ENCODE measurements at places on chromosomes 13 and 19.

DNA sequence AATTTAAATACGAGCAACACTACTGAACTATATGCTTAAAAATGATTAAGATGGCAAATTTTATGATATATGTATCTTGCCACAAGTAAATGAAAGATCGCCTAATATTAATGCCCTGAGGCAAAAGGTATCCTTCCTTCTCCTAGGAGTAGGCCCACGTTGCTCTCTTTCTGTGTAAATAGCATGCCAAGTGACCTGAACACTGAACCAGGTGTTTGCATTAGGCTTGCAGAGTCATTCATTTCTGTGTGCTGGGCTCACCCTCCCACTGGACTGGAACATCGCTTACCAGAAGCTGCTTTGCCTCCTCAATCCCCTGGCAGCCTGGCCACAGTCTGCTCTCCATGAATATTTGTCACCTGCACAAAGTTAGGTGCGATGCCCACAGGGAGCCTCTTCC, 83.3 kb upstream of the TNFSF11 start:
- no peak for DNase-seq

- DNase-seq, result no peak
Measured at GRCh38 chr19:56117889-56118288, 3.2 kb downstream of the ZNF787 start.

- peak; percentile 20 for DNase-seq
Measured at GRCh38 chr13:36345438-36346221, 564 bp downstream of the SPART start.

GRCh38 chr13:112346173-112346898, 29.8 kb upstream of the SPACA7 start:
- DNase-seq, result peak; percentile 55

- DNase-seq, result no peak
Measured at GRCh38 chr13:104823071-104823470, 1712.4 kb downstream of the EFNB2 start.

GRCh38 chr13:98510156-98510509, 66.8 kb downstream of the STK24 start:
- DNase-seq, result no peak

GRCh38 chr19:46610413-46610775, 9.3 kb downstream of the CALM3 start:
- no peak for DNase-seq

- peak; percentile 68 for DNase-seq
Measured at GRCh38 chr13:39612023-39612637, 9.1 kb upstream of the LHFPL6 start.

GRCh38 chr13:39821977-39822376, 166.5 kb downstream of the COG6 start:
- no peak for DNase-seq

DNA sequence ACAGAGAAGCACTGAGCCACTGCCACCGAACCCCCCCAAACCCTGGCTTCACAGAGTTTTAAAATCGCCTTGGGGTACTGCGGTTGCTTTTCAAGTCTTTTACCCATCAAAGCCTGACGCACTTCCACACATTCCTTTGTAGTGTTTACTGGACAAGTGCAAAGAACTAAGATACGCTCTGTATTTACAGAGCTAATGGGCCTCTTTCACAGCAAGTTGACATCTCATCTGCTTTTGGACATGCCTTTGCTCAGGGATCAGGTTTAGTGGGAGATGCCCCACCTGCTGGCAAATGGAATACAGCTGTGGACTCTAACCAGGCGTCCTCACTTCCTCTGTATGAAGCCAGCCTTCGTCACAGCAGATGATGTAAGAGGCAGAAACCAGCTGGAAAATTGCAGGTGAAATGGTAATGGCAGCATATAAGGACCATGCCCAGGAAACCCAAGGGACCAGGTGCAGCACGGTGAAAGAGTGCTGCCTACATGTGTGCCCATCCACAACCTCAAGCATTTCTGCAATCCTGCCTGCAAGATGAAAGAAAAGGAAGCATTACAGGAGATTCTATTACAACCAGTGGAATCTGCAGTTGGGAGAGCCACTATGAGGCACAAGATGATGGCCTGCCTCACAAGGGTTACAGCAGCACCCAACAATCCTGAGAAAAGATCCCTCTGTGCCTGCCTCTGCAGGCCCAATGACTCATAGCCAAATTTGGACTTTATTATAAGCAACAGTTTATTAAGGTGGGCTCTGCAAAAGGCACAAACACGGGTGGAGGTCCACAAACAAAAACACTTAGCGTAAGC, 34.7 kb downstream of the BRD4 start:
- DNase-seq, result peak; percentile 32

- DNase-seq, result no peak
Measured at GRCh38 chr13:62837895-62838294, 1422.2 kb upstream of the PCDH20 start.

DNA sequence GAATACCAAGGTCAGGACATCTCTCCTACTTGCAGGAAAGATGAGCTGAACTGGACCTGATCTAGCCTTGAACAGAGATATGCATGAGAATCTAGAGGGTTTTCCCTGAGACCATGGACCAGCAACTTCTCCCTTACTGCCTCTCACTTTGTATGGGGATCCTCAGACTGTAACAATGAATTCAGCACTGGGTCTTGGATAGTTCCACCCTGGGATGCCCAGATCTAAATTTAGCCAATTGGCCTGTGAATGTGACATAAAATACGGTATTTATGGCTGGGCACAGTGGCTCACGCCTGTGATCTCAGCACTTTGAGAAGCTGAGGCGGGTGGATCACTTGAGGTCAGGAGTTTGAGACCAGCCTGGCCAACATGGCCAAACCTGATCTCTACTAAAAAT, 15.3 kb upstream of the LILRA2 start:
- no peak for DNase-seq

- no peak for DNase-seq
Measured at GRCh38 chr13:111939666-111940278, 127.2 kb upstream of the SOX1 start.

GRCh38 chr19:41449079-41449864, 6.3 kb downstream of the ERICH4 start:
- peak; percentile 74 for DNase-seq

GRCh38 chr19:19946226-19946625, 45.5 kb downstream of the ZNF93 start:
- no peak for DNase-seq

DNA sequence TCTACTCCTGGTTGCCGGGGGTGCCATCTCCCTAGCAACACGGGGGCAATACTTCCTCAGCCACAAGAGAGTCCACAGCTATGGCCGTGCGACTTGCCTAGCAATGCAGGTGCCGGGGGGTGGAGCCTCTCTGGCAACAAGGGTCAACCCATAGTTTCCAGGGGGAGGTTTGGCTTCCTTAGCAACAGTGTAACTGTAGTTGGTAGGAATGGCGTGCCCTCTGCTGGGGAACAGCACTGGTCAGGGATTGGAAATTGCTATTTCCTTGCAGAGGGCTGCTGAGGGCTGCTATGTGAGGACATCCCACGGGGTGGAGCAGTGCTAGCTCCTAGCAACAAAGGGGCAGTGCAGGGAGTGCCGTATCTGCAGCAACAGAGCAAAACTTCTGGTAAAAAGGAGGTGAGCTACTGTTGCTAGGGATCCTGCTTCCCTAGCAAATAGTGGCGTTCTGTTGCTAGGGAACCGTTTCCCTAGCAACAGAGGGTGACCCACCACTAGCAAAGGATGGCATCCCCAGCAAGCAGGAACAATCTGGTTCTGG, 7.0 kb upstream of the TMC4 start:
- peak; percentile 88 for DNase-seq

DNA sequence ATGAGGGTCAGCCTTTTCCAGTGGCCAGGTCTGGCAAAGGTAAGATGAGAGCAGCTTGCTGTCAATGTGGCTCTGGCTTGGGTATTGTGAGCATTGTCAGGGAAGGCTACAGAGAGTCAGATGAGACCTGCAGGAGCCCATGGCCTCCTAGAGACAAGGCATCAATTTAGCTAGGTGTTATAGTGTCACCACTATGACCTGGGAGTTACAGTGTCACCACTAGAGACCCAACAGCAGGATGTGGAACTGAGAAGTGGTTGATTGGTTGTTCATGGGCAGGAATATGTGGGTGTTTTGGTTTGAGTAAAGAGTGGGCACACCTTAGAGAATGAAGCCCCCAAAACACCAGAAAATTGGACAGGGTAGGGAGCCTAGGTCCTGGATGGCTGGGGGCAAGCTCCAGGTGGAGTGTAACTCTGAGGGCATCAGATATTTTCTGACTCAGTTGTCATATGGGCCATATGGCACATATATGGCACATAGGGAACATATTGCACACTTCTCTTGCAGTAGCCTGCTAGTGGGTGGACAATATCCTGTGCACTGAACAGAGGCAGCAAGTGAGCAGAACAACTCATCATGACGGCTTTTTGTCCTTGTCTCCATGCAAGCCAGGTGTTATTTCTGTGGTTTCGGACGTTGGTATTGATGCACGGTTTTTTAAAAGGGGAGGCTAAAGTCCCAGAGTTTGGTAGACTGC, 46.3 kb upstream of the CEACAM21 start:
- no peak for DNase-seq

DNA sequence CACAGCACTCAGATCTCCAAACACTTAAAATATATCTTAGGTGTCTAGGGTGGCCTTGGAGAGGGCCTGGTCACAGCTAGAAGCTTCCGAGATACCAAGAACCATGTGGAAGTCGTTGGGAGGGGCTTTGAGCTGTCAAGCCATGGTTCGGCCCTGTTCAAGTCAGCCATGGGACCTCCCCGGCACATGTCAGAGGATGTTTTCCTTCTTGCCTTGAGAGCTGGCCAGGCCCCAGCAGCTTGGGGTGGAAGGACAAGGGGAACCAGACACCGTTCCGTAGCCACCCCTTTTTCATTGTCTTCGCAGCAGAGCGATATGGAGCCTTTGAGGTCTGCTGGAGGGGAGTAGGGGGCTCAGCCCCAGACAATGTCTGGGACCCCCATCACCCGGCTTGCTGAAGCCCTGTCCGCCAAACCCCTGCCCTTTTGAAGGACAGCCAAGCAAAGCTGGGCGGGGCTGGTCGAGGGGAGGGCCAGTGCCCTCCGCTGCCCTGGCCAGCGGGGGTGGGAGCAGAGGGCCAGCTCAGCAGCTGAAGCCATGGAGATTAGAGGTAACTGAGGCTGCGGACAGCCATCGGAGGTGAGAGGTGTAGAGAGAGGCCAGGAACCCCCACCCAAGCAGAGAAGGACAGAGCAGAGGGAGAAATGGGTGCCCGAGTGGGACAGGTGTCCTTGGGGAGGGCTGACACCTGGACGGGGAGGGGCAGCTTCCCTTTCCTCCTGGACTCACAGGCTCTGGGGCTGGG, 435 bp downstream of the KLK11 start:
- DNase-seq, result no peak

DNA sequence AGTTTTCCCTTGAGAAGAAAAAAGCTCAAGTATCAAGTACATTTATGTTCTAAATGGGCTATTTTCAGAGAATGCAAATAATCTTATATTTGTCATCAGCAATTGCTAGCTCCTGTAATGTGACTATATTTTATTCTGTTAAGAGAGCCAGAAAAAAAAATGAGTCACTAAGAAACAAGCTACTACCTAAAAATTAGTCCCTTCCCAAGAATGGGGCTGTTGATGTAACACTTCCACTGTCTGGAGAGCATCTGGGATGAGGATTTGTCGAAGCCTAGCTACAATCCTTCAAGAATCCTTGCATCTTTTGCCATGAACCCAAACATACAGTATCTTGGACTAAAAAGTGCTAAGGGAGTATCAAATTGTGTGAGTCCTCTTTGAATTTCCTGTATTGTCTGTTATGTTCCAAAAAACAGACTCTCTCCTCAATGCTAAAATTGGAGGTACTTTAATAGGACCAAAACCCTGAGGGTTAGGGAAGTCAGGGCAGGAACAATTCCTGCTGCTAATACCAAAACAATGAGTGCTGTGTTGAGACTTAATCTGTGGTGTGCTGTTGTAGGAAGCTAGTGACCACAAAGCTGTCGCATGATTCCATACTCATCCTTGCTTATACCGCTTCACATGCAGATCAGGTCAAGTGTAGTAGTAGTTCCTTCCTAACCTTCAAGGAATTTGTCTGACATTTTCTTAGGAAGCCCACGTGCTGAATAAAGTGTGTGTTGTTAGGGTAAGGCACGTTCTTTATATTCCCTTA, 4.9 kb upstream of the ZC3H13 start:
- DNase-seq, result no peak

DNA sequence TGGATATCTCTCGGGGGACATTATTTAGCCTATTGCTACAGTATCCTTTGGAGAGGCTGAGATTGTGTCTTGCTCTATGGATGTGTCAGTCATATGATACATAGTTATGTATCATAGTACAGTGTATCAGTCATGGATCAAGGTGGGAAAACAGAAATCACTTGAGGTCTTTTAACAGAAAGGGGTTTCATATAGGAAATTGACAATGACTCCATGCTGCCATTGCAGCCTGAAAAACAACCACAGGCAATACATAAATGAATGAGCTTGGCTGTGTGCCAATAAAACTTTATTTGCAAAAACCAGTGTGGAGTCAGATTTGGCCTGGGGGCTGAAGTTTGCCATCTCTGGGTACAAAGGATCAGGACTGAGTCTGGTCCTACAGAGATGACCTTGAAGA, 35.4 kb downstream of the COLGALT1 start:
- DNase-seq, result no peak

- peak; percentile 40 for DNase-seq
Measured at GRCh38 chr13:19862481-19863313, 752 bp downstream of the ZMYM5 start.

- no peak for DNase-seq
Measured at GRCh38 chr19:47358936-47359335, 9.8 kb downstream of the DHX34 start.

- DNase-seq, result no peak
Measured at GRCh38 chr19:29118389-29118788, 94.6 kb downstream of the UQCRFS1 start.

DNA sequence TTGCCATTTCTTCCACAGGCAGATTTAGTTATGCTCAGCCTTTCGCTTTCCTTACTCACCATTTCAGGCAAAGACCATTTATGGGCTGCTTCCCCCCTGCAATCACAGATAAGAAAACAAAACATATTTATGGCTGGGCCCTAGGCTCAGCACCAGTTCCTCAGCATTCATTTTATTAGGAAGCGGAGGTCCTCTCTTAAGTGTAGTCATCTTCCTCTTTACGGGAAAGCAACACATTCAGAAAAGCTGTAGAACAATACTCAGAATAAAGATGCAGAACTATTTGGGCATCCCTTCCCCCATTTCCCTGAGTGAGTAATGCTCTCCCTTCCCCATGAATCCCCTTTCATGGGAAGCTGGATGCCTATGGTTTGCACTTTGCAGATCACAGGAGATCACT, 27.9 kb downstream of the FLT1 start:
- DNase-seq, result no peak

All from BE2C (cell line).